Stimulated activated CD8-positive, alpha-beta memory T cell treated with anti-CD3 and anti-CD28 coated beads, Interleukin-7, amount 100 ng/mL, for 48 hours (primary cell): ENCODE measurements at places on chromosomes 16 and 17.

- no peak for DNase-seq
Observed at GRCh38 chr16:75080205-75081029, 36.2 kb downstream of the LDHD start.

- no peak for DNase-seq
Observed at GRCh38 chr17:71922439-71922838, 198.4 kb upstream of the SOX9 start.

- DNase-seq: no peak
Observed at GRCh38 chr16:87715231-87715630, 50.6 kb downstream of the KLHDC4 start.

DNA sequence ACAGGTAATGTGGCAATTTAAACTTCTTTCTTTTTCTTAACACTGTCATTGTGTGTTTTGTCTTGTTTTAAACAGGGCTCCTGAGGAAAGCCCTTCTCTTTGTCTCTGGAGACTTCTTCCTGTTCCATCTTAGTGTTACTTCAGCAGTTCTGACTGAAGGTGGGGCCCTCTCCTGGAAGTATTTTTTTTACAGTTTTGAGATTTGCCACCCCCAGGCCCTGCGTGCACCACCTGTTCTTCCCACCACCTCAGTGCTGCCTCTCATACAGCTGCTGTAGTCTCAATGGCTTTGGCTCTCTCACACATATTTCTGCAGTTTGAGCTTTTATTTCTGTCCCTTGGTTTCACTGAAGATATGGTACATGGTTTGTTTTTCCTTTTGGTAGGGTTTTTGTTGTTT is 52.5 kb upstream of the ALDH3A1 start:
- DNase-seq: no peak

- DNase-seq: no peak
Observed at GRCh38 chr16:35687781-35688180, 2228.4 kb downstream of the TP53TG3F start.

- no peak for DNase-seq
Observed at GRCh38 chr16:84048270-84048669, 5.7 kb upstream of the SLC38A8 start.

DNA sequence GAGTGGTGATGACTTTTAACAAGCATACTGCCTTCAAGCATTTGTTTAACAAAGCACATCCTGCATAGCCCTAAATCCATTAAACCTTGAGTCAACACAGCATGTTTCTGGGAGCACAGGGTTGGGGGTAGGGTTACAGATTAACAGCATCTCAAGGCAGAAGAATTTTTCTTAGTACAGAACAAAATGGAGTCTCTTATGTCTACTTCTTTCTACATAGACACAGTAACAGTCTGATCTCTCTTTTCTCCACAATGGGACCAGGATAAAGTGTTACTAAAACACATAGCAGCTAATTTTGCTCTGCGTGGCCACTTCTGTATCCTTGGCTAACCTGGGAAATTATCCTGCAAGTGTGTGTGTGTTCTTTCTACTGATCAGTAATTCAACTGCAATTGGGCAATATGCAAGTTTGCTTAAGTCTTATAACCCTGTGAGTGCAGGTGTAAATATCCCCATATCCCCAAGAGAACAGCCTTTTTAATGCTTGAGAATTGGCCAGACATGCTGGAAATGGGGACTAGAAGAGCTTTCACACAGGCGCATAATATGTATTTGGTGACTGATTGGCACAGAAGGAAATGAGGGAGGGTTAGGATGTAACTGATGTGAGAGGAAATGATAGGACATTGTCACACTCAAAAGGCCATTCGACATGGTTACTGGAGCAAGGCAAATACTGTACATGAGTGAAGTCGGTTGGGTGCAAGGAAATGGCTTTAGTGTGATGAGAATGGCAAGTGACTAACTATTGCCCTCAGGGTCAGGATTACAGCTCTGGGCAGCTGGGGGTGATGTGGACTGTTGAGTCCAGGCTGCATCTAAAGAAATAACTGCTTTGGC is 10.8 kb upstream of the ANKS4B start:
- DNase-seq: no peak

GRCh38 chr17:73719588-73720071 is 75.4 kb upstream of the SDK2 start:
- DNase-seq: no peak

DNA sequence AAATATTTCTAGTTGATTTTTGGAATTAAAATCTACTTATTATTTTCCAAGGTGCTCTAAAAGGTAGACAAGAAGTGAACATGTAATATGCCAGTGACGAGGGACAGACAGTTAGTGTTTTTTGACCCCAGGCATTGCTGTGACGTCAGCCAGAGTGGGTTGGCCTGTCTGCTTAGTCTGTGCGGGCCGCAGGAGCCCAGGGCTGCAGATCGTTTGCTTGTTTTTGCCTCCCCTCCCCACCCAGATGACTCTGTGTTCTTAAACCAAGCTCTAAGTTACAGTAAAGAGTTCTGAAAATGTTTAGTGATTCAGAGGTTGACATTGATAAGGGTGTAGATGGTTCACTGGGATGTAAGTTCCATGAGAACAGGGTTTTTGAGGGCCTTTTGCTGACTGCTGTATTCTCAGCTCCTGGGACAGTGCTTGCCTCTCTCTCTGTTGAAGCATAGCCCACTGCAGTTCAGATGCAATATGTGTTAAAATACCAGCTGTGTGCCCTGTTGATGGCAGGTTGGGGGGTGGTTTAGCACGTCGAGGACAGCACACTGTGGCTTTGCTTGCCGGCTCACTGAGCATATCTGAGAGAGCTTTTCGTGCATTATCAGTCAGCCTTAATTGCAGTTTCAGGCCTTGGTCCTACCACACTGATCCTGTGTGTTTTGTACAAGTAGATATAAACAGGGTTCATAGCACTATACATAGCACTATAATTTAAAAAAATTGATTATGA is 64.8 kb downstream of the SEC14L1 start:
- DNase-seq: no peak

- no peak for DNase-seq
Observed at GRCh38 chr17:6712854-6713129, 377 bp downstream of the SLC13A5 start.

- DNase-seq: no peak
Observed at GRCh38 chr16:49428808-49429207, 55.2 kb downstream of the C16orf78 start.

DNA sequence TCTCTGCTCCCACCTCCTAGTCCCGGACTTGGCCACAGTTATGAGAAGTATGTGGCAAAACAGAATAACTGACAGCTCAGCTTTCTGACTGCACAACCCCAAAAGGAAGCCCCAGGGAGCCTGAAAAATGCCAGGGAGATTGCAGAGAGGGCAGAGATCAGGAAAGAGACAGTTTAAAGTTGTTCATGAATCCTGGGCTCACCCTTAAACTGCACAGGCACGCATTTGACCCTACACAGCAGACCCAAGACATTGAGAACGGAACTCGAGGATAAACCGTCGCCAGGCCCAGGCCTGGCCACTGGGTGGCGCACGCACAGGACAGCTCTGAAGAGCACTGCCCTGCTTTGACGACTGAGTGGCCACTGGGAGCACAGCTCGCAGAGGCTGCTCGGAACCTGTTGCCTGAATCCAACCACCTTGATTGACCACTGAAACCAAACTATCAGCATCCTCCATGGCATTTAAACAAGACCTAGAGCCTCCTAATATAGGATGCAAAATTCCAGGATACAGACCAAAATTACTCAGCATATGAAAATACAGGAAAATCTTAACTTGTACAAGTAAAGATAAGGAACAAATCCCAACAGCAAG is 114.0 kb downstream of the C16orf95 start:
- peak; percentile 28 for DNase-seq

GRCh38 chr17:60874772-60875171 is 197.1 kb downstream of the BCAS3 start:
- DNase-seq: no peak

DNA sequence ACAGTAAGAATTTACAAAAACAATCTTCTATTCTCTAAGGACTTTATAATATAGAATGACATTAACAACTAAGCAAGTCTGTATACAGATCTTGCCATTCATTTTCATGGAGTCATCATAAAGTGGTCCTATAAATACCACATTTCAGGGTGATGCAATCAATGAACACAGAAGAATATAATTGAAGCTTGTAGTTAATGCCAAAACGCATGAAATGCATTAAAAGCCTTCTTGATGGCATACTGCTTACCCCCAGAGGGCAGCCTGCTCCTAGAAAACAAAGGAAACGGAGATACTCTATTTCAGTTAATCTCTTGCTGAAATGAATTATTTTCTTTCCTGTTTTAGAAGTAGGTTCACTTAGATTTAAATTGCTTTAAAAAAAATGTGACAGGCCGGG is 45.2 kb upstream of the STAC2 start:
- DNase-seq: no peak

DNA sequence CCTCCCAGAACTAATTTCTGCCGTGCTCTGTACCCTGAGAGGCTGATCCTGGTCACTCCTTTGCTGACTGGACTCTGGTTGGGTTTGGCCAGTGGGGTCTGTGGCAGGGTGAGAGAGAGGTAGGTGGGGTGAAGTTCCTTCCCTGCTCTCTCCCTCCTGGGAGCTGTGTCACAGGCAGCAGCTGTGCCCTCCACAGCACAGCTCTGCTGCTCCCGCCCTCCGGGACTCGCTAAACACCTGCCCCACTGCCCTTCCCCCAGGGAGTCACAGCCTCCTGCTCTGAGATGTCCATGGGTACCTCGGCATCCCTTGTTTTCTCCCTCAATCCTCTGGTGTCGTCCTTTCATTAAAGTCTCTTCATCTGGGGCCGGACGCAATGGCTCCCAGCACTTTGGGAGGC is 66.4 kb downstream of the SRCIN1 start:
- no peak for DNase-seq

DNA sequence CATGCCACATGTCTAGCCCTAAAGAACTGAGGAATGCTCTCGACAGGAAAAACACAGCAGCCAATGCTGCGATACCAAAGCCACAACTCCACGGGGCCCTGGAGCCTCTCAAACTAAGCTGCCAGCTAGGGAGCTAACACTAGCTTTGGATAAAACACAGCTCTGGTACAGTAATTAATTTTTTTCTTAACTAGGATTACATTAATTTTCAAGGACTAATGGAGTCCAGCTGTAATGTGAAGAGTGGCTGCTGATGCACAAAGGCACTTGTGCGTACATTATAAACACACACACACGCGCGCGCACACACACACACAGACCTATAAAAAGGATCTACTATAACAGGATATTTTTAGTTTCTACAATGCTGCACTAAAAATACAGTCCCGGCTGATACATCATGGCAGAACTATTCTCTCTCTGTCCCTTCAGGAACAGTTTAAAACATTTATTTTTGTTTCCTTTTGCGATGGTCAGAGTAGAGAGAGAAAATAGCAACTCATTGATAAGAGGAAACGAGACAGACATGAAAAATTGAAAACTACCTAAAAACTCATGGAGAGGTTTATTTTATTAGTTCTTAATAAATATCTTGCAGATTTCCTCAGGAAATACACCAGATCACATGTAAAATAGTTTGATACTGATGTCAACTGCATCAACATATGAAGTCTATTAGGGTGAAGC is 88.5 kb downstream of the SMG6 start:
- no peak for DNase-seq

- DNase-seq: no peak
Observed at GRCh38 chr16:71364133-71364681, 5.7 kb downstream of the CALB2 start.

DNA sequence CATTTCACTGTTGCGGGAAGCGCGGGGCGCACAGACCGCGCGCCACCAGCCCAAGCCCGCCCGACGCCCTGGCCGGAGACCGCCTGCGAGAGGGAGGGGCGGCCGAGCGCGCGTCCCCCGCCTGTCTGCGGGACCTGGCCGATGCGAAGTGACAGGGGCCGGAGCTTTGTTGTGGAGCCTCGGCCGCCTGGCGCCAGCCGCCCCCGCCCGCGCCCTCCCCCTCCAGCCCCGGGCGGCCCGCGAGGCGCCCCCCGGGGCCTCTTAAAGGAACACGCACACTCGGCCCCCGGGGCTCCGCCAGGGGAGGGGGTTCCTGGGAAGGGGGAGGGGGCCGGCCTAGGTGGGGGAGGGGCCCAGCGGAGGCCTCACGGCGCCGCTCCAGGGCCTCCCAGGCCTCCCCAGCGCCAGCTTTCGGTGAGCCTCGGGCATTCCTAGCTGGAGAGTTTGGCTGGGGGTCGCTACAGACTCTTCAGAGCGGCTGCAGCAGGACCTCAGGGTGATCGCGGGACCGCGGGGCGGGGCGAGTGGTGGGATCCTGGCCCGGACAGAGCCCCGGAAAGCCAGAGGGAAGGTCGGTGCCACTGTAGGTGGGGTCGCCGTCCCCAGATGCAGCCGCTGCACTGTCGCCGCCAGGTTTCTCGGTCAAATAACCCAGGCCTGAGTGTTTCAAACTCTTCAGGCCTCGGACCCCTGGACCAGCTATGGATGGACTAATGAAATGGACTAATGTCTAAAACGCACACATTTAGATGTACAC is 2.4 kb upstream of the TBX2 start:
- no peak for DNase-seq

DNA sequence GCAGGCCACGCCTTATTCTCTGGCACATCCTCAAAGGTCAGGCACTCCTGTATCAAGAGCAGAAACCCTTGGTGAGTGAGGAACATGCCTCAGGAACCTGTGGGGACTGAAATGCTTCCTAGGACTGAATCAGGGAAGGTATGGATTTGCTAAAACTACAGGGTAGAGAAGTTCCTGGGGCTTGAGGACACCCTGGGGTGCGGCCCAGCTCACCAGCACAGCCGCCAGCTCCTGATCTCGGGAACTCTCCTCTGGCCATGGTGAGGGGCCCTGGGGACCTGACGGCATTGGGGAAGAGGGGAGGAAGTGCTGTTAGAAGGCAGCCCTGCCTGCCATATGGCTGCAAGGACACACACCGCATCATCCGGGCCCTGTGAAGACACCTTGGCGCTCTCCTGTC is 7.5 kb downstream of the ZSCAN10 start:
- no peak for DNase-seq

DNA sequence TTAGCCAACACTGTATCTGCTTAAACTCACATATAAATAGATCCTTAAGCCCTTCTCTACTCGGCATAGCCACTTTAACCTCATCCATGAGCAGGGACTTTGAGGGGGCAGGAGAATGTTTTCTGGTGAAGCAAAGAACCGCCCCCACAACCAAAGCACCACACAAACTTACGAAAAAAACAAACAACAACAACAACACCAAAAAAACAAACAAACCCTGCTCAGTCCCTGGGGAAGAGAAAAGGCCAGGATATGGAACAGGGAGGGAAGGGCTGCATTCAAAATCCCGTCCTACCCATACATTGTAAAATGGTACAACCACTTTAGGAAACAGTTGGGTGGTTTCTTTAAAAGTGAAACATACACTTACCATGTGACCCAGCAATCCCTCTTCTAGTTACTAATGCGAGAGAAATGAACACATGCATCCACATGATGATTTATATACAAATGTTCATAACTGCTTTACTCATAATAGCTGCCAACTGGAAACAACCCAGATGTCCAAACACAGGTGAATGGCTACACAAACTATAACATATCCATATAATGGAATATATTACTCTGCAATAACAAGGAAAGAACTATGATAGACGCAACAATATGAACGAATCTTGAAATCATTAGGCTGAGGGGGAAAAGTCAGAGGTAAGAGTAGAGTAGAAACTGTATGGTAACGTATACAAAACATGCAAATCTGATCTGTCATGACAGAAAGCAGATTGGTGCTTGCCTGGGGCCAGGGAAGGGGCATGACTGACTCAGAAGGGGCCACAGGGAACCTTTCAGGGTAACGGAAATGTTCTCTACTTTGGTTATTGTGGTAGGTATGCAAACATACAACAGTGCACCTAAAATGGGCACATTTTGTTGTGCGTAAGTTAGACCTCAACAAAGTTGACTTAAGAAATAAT is 37.7 kb upstream of the TOB1 start:
- no peak for DNase-seq
